Calu3 (cell line): ENCODE measurements at places on chromosomes 3 and 15. TPM values are rescaled to one million over a fixed set of nuclear protein-coding genes. Genes with fewer than 3 reads are reported as not detected.

DNA sequence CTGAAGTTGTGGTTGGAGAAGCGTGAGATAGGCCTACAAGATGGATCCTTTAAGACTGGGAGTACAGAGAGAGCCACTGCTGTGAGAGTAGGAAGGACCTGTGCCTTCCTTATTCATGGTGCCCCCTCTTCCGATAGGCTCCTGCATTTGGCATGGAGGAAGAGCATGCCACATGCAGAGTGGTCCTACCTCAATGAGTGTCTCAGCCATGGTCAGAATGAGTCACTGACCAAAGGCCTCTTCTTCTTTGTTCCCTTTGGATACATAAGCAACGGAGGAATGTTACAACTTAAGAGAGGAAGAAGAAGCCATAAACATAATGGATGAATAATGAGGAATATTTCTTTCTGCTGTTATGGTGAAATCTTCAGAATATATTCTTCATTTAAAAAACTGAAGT is 681.2 kb upstream of the GRM7 start:
- no peak for DNase-seq

DNA sequence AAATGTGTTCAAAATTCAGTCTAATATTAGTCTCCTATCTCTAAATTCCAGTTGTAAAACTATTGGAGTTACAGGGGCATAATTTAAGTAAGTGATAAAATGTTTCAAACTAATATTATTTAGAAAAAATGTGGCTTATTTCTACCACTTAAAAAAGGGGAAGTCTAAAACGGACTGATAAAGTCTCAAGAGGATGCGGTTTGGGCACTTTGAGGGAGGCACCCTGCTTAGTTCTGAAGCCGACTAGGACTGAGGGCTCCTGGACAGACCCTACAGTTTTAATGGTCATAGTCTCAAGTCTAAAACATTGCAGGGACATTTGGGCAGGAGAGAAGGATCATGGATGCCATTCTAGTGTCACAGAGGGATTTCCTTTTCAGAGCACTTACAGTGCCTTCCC is 566.3 kb downstream of the NR2F2 start:
- DNase-seq: no peak

- DNase-seq: peak; percentile 63
Observed at GRCh38 chr3:10459954-10460754, 45.2 kb downstream of the ATP2B2 start.

GRCh38 chr3:178392511-178392926 is 143.7 kb upstream of the KCNMB2 start:
- DNase-seq: no peak

CDCP1 gene
- 66.4 and 66.9 TPM in 2 replicates for total RNA-seq

GABRR3 gene
- not detected in 2 replicates for total RNA-seq

NDN gene
- total RNA-seq: not detected in 2 replicates
